Activated T-cell treated with anti-CD3 and anti-CD28 coated beads for 1 hour (primary cell): ENCODE measurements at places on chromosomes 13 and 19.

DNA sequence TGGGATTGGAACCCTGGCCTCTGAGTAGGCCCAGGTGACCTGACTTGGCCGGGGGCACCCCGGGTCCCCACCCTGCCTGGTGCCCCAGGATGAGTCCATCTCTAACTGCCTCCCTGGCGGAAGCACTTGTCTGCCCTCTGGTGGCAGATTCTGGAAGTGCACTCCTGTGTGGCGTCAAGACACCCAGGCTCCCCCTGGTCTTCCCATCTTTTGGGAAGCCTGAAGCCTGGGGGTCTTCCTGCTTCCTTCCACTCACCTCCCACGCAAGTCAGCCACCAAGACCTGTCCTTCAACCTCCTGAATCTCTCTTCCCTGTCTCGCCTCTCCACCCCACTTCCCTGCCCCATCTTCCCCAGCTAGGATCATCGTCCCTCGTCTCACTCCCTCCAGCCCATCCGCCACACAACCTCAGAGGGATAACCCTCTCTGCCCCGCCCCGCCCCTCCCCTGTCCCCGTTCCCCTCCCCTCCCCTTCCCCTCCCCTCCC is 7.4 kb downstream of the RABAC1 start:
- peak; percentile 90 for DNase-seq

GRCh38 chr19:16338470-16339360 is 14.1 kb downstream of the KLF2 start:
- no peak for DNase-seq

DNA sequence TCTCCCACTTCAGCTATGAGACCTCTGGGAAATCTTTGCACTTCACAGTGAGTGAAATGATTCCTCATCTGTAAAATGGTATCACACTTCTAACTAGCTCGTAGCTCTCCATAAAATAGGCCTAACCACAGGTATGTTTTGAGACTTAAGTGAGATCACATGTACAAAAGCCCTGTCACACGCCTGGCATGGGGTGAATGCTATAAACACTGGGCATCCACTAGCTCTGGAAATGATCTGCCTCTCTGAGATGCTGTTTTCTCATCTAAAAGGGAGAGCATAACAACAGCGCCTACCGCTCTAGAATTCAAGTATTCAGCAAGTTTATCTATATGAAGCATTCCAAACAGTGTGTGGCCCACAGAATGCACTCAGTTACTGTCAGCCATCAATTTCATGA is 2.2 kb downstream of the AKT2 start:
- DNase-seq: no peak

DNA sequence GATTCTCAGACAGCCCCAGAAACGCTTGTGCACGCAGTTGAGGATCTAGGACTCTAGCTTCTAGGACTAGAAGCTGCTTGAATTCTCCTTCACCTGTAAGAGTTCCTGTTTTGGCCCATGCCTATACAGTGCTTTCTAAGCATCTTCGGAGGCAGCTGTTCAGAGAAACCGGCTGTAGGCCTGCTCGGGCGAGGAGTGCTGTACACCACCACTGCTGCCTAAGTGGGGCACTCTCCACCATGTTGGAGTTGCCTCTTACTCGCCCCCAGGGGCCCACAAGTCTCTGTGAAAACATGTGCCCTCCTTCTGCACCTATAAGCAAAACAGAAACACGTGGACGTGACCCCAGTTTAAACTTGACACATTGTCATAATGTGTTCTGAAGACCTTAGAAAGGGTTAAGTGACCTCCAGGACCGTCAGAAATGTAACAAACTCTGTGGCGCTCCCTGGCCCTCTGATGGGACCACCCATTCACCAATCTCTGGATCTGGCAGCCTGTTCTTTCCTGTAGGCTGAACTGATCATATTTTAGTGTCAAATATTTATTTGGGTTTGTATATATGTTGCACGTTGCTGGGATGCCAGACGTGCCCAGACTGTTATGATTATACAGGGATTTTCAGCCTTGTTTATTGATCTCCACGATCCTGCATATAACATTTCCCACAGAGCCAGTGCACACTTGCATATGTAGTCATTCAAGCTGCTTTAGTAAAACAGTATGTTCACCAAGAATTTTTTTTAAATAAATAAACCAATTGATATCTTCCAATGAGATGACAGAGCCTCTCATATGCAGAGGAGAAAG is 60.8 kb downstream of the C13orf42 start:
- DNase-seq: no peak

DNA sequence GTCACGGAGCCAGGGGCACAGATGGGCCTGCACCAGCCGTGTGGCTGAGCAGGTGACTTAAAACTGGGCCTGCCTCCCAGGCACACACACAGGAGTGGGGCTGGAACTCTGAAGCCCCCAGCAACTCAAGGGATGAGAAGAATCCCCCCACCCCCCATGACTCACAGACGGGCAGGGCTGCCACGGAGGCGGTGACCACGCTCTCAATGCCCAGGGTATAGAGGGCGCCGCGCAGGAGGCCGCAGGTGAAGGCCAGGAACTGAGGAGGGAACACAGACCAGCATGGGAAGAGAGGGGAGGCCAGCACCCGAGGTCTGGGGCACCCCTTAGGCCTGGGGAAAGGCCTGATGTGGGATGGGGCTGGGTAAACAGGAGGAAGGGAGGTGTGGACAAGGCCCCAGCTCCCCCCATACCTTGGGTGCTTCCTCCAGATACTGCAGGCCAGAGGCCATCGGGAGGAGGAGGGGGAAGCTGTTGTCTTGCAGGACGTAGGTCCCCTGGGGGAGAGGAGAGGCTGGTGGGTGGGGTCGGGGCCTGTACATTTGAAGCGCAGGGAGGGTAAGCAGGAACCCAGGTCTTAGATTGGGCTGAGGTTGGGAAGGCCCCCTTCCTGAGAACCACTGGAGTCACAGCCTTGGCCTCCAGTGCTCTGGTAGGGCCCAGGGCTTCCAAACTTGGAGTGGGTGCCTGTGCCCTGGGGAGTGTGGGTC is 3.1 kb upstream of the NKPD1 start:
- no peak for DNase-seq

DNA sequence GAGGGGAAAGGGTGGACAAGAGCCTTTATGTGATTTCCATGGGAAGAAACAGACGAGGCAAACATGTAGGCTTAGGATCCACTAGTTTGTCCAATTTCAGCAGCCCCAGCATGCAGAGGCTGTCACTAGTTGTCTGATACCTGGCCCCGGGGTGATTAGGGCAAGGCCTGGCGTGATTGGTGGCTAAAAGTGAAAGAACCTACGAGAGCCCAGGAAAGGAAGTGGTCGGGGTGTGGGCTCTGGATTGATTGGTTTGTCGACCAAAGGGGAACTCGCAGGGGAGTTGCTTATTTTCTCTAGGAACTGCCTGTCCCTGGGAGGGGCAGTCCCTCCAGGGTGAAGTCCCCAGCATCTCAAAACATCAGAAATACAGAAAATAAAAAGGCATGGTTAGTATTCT is 64.2 kb upstream of the UQCRFS1 start:
- peak; percentile 9 for DNase-seq

GRCh38 chr13:28609926-28610325 is 49.0 kb upstream of the POMP start:
- DNase-seq: no peak

- DNase-seq: no peak
These were observed 214.0 kb downstream of the PCDH9 start for GRCh38 chr13:67015976-67016600.

DNA sequence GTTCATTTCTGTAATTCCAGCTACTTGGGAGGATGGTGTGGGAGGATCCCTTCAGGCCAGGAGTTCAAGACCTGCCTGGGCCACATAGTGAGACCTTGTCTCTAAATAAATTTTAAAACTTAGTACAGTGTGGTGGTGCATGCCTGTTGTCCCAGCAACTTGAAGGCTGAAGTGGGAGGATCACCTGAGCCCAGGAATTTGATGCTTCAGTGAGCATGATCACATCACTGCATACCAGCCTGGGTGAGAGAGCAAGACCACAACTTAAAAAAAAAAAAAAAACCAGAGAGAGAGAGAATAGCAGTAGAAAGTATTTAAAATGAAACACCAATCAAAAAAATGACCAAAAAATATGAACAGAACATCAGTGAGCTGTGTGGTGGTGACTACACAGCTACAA is 7.1 kb upstream of the ZNF823 start:
- DNase-seq: no peak

GRCh38 chr13:41054212-41054877 is 7.0 kb upstream of the WBP4 start:
- peak; percentile 9 for DNase-seq
